Stimulated activated memory B cell treated with anti-CD40 and anti-IgM and Interleukin-4, amounts not matched to agents 10 μg/mL and 1 μg/mL and 100 μg/mL, for 72 hours (primary cell): ENCODE measurements at places on chromosomes 3 and 15.

DNA sequence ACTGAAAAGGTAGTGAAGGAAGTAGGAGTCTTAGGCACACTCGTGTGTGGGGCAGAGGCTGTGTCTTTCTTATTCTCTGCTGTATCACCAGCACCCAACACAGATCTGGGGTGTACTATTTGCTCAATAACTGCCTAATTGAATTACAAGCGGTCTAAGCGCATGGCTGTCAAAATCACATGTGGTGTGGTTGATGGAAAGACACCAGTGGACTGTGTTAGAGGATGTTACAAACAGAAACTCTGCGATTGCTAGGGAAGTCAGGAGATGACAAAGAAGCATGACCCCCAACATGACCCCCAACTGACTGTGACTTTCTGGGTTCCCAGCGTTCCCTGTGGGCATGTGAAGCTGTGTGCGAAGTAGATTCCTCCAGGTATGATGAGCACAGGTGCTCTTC lies 32.0 kb downstream of the ATG7 start:
- ATAC-seq = no peak

- no peak for ATAC-seq
These were observed 56.9 kb upstream of the MANF start for GRCh38 chr3:51328206-51328605.

DNA sequence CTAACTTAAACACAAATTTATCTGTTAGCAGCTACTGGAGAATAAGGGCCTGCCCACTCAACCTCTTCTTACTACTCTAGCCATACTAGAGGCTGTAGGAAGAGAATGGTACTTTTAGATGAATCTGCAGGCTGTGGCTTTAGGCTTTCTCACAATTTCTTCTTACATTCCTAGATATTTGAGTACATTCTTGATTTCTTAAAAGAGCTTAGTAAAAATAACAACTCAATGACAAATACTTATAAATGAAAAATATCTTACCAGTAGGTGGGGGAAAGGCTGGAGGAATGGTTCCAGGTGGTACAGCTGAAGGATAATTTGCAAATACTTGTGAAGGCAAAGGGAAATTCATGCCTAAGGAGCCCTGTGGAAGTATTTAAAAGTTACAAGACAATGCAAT lies 92.9 kb upstream of the GK5 start:
- ATAC-seq = no peak

GRCh38 chr3:117963858-117964257 lies 1070.8 kb downstream of the IGSF11 start:
- ATAC-seq = no peak

GRCh38 chr3:52120556-52121463 lies 33.4 kb downstream of the POC1A start:
- peak; percentile 46 for ATAC-seq

- no peak for ATAC-seq
These were observed 209.9 kb upstream of the MRPL3 start for GRCh38 chr3:131712662-131713061.

- no peak for ATAC-seq
These were observed 424.1 kb upstream of the THBS1 start for GRCh38 chr15:39156646-39157250.
